ENCODE measurements at places on chromosomes 3 and 15.

DNA sequence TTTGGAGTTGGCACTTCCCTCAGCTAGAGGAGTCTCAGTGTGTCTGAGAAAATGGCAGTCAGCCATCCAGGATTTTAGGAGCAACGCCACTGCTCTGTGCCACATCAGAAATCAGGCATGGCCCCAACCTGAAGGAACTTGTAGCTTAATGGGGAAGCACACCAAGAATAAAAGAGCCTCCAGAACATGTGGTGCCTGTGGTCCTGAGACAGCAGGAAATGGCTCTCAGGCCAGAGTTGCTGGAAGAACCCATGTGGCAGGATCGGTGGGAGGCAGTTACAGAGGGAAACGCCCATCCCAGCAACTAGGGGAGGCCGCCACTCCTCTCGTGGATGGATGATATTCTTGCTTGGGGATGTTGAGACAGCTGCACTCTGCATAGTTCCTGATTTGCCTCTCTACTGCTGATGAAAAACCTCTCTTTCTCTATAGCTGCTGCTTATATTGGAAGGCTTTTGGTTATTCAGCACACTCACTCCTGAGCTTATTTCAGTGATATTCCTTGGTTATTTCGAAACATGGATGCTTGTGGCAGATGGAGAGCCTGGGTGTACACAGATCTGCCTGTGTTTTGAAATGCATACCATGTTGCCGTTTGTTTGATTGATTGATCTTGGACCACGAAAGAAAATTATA lies 52.4 kb downstream of the KLHL25 start:
- no peak for DNase-seq

GRCh38 chr3:5388091-5388490 lies 200.6 kb downstream of the EDEM1 start:
- DNase-seq, result no peak

DNA sequence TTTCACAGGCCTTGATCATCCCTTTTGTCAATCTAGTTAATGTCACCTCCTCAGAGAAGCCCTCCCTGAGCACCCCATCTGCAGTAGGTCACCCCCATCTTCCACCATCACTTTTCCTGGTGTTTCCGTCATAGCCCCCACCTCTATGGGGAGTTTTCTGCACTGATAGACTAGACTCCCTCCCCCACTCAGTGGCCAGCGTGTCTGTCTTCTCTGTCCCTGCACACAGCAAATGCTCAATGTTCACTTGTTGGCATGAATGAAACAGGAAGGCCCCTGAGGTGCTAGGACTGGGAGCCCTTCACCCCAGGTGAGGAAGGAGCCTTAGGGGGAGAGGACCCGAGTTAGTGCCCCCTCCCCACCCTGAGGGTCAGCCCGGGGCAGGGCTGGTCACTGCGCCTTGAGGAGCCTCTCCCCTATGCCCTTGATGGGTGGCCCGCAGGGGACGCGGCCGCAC lies 15.8 kb upstream of the FANCD2 start:
- no peak for DNase-seq

- no peak for DNase-seq
Observed at GRCh38 chr15:22880981-22881738, 42.7 kb downstream of the NIPA2 start.

DNA sequence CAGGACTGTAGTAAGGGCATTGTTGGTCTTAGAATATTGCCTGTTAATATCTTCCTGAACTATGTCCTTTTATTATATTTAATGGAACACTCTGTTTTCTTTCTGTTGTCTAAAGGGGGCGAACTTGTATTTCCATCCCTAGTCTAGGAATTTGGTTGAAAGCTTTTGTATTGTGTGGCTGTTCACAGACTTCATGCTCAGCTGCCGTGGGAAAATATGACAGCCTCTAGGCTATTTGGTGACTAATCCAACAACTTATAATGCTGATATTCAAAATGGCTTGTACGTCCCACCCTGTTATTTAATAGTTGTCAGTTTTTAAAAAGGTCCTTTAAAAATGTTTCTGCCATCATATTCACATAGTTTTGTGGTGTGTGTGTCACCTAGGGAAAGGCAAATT lies 202.6 kb downstream of the KLHL25 start:
- no peak for DNase-seq

DNA sequence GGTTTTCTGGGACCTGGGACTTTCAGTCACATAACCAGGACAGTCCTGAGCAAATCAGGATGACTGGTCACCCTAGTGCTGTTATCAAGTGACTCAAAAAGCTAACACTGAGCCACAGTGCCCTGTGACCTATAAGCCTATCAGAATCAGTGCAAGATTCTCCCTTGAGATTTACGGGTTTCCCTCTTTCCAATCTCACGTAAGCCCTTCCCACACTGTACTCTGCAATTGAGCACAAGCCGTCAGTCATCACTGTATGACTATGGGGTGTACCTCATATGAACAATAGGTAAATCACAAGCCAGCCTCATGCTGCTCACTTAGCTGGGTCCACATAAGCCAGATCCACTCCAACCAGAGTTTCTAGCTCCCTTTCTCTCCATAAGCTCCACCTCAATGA lies 21.0 kb upstream of the CLDN18 start:
- peak; percentile 50 for DNase-seq

GRCh38 chr15:44710236-44711095 lies 657 bp downstream of the PATL2 start:
- peak; percentile 44 for DNase-seq

DNA sequence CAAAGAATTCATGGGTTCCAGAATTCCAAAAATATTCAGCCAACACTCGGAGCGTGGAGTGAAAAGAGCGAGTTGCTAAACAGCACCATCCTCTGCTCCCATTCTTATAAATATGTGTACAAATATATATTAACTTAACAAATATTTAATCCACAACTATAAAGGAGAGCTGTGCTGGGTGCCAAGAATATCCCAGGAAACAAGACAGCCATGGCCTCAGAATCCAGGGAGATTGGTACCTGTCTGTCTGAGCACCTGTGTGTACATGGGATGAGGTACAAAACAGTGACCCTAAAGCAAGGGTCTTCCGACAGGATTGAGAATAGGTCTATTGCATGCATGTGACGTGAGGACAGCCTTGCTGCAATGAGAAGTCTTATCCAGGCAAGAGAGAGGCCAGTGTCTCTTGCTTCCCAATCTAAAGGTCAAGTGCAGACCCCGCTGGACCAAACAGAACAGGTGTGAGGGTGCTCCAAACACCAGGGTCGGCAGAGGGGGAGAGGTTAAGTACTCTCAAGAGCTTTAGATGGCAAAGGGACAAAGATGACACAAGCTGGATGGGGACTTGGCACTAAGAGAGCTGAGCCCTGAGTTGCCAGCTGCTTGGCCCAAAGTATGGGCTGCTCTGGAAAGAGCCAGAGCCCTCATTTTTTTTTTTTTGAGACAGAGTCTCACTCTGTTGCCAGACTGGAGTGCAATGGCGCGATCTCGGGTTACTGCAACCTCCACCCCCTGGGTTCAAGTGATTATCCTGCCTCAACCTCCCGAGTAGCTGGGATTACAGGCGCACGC lies 36.2 kb downstream of the HOMER2 start:
- no peak for DNase-seq

DNA sequence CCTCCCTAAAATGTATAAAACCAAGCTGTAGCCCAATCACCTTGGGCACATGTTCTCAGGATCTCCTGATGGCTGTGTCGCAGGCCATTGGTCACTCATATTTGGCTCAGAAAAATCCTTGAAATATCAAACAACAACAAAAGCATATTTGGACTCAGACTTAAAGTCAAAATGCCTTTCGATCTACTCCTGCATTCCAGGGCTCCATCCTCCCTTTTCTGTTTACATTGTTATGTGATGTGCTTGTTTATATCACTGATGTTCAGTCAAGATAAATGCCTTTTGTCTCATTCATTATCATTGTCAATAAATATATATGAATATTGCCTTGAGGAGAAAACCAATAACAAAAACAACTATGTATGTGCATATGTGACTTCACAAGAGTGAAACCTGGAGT lies 31.7 kb downstream of the HGD start:
- DNase-seq, result no peak

- DNase-seq, result no peak
Observed at GRCh38 chr3:170670504-170670903, 84.6 kb upstream of the SLC7A14 start.

DNA sequence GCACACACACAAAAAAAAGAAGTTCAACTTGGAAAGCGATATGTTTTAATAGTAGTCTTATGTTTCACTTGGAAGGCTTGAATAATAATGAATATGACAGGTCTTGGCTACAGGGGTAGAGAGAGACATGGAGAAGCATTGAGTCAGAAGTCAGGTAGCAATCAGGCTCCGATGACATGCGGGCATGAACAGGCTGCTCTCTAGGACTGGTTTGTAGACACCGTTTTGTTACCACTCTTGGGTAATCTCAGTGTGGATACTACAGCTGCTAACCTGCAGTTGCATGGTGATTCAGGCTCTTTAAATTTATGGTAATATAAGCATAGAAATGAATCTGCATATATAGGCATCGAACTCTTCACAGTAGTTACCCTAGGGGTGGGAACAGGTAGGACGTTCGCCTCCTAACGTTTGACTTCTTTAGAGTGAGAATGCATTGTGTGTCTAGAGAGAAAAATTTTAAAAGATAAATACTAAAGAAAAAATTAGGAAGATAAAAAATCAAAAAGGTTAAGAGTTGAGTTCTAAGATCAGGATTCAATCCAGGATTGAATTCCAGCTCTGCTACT lies 241.6 kb upstream of the KBTBD8 start:
- DNase-seq, result no peak

- no peak for DNase-seq
Observed at GRCh38 chr3:52227766-52228165, 2.3 kb upstream of the TLR9 start.

DNA sequence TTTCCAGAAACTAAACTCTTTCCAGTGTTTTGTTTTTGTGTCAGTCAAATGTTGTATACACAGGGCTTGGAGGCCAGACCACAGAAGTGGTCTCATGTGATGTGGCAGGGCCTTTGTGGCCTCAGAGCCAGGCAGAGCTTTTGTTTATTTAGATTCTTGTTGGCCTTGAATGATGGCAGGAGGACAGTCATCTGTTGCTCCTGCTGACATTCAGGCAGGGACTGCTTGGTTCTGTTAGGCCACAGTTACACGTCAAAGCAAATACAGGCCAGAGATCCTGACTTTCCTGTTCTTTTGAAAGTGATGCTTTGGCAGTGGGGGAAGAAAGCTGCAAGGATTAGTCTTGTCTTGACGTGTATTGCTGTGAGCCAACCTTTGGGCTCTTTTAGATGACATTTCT lies 325.1 kb downstream of the CACNA2D3 start:
- no peak for DNase-seq

Data from GM13977 (cell line).